ENCODE measurements at places on chromosomes 6 and 20.

- peak; percentile 61 for DNase-seq
Measured at GRCh38 chr6:36692220-36692619, 5.4 kb upstream of the RAB44 start.

DNA sequence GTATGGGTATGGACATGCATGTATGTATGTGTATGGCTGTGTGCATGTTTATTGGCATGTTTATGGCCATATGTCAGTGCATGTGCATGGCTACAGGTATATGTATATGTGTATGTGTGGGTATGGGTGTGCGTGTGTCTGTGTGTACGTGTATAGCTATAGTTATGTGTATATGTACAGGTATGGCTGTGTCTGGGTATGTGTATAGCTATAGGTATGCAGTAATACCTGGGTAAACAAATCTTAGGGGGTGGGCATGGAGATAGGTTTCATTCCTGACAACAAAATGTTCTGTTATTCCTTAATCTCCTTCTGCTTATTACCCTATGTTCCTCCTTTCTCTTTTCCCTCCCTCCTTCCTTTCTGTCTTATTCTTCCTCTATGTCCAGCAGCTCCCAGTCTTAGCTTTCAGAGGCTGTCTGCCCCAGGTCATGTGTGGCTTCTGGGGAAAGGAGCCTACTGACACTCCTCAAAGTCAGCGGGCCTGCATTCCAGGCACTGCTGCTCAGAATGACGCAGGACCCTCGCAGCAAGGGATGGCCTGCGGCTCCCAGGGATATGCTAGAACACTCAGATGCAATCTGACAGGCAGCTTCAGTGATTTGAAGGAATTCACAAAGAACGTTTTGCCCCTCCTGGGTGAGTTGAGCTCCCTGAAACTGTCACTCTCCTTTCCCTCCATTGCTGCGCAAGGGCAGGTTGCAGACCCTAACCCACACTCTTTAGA, 139.3 kb upstream of the PHACTR1 start:
- DNase-seq: no peak

DNA sequence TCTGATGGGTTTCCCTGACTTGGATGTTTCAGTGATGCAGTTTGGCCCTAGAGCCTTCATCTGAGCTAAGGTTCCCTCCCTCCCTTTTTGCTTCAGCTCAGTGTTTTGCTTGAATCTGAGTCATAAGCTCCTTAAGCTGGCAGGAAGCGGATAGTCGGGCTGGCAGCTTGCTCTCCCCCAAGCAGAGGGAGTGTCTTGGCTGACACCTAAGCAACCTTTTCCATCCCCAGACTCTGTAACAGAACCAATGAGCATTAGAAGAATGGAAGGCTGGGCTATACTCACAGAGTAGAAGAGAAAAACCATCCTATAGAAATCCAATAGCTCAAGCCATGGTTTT, 98.3 kb downstream of the HAO1 start:
- no peak for DNase-seq

DNA sequence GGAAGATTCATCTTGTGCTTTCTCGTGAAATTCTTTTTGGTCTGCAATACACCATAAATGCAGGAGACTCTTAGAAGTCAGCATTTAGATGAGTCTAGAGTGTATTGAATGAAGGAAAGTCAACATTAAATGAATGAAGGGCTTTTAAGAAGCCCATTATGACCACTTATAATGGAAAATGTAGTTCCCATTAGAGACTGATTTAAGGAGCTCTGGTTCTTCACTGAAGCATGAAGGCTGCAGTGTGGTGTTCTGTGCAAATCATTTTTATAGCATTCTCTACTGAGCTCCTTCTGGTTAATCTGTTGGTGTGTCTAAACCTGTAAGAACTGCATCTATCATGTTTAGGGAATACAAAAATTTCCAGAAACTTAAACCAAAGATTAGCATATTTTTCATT, 19.7 kb downstream of the NCOA7 start:
- DNase-seq: no peak

- peak; percentile 82 for DNase-seq
Measured at GRCh38 chr20:44388466-44389023, 33.0 kb downstream of the HNF4A start.

GRCh38 chr6:150036081-150036480, 10.7 kb upstream of the RAET1L start:
- no peak for DNase-seq

- peak; percentile 97 for DNase-seq
Measured at GRCh38 chr20:3045816-3046676, at the start of gene MRPS26. MRPS26 (plus strand) TSS chr20:3046052; CDS start chr20:3046069, 17 bp downstream.

DNA sequence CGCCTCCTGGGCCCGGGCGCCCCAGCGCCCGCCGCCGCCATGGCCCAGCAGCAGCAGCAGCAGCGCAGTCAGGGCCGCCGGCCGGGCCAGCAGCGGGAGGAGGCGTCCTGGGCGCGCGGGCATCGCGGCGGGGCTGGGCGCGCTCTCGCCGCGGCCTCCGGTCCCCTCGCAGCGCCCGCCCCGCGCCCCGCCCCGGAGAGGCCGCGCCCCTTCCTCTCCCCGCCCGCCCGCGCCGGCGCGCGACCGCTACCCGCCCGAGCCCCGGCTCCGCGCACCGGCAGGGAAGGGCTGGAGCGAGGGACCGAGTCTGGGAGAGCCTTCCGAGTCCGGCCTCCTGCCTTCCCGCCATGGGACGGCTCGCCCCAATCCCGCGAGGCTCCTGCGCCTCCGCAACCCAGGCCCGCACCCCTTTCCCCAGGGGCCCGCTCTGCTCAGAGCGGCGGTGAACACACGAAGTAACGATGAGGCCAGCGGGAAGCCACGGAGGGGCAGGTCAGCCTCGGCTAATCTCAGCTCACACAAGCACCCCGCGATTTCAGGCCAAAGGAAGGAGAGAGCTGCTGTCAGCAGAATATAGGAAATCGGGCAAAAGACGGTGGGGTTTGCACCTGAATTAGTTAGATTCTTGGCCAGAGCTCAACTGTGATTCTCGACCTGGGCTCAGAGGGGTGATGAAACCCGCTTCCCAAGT, at the start of gene TXNDC5:
TSS of gene TXNDC5 (minus strand) at position 135 of the 691 bp plus-strand sequence. CDS start at position 123, 12 bp downstream.
- DNase-seq: peak; percentile 93

GRCh38 chr6:12801141-12801540, 84.6 kb downstream of the PHACTR1 start:
- DNase-seq: no peak

DNA sequence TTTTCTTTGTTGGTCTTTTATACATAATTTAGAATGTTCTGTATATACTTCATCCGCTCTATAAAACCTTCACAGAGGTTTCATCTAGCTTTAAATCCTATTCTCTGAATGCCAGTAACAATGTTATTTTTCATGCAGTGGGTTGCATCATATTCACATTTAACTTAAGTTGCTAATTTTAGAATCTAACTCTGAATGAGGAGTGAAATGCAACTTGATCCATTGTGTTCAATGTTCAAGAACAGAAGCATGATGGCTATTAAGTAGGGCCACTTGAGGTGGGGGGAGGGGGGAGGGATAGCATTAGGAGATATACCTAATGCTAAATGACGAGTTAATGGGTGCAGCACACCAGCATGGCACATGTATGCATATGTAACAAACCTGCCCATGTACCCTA, 224.5 kb downstream of the NKAIN2 start:
- no peak for DNase-seq

DNA sequence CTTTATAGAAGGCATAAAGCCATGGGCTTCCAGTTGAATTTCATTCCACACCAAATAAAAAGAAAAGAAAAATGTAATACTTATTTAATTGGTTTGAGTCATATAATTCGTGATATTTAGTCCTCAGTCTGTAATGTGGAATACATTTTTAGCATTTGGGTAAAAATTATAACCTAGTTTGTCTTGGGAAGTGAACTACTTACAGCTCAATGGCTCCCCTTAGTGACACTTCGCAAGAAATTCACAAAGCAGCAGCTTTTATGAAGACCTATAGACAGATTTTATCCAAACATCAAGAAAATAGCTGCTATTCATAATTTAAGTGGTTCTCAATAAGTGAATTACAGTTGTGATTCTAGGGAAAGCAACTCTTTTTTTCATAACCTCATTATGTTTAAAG, 72.1 kb downstream of the RSPO3 start:
- DNase-seq: no peak

DNA sequence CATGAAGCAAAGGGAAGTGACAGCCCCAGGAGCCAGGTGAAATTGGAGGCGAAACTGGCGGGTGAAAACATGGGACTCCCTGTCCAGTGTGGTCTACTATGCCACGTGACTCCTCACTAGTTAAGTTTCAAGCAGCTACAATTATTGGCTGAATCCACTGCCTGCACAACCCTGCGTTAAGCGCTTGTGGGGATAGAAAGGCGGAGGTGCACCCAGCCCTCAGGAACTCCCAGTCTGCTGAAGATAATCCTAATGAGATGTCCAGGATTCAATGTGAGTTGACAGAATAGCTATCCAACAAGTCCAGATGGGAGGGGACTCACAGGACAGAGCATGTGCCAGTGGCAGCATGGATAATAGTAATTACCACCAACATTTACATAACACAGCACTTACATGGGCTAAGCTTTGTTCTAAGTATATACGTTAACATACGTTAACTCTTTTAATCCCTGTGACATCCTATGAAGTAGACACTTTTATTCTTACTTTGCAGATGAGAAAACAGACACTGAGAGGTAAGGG, 1.8 kb downstream of the MOCS1 start:
- no peak for DNase-seq

- DNase-seq: no peak
Measured at GRCh38 chr20:54133434-54134427, 40.1 kb downstream of the CYP24A1 start.

DNA sequence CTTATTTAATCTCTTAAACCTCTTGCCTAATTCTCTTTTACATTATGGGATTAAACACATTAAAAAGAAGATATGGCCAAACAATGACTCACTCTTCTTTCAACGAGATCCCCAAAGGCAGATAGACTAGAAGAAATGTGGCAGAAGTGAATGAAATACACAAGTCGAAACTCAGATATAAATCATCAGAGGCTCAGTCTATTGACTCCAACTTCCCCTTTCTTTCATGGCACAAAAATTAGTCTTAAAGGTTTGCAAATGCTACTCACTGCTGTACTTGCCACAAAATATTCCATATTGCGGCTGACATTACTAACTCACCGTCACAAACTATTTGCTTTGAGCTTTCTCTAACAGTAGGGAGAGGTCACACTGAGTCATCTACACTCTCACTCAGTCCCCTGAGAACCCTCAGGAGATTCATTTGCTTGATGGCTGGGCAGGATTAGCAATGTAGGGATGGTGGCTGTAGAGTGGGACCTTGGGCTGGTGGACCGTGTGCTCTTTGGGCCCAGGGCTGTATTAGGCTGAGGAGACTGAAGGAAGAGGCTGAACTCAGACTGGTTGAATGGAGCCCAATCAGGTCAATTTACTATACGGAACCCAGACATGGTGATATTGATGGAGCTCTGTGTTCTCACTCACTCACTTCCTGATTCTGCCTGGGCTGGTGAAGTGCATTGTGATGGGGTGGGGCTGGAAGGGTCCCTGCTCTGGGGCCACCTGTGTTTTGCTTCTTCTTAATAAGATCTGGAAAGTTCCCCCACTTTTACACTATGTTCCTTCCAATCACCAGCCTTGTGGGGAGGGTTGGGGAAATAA, 42.8 kb upstream of the UBR2 start:
- DNase-seq: no peak

DNA sequence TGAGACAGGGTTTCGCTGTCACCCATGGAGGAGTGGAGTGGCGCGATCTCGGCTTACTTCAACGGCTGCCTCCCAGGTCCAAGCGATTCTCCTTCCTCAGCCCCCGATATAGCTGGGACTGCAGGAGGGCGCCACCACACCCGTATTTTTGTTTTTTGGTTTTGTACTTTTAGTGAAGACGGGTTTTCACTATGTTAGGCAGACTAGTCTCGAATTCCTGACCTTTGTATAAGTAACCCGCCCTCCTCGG, 115.4 kb upstream of the BTN3A2 start:
- no peak for DNase-seq

- DNase-seq: no peak
Measured at GRCh38 chr6:7132398-7133035, 24.8 kb downstream of the RREB1 start.

- DNase-seq: no peak
Measured at GRCh38 chr6:34457742-34458735, 7.8 kb upstream of the PACSIN1 start.

GRCh38 chr20:24535941-24536730, 66.7 kb downstream of the SYNDIG1 start:
- no peak for DNase-seq

DNA sequence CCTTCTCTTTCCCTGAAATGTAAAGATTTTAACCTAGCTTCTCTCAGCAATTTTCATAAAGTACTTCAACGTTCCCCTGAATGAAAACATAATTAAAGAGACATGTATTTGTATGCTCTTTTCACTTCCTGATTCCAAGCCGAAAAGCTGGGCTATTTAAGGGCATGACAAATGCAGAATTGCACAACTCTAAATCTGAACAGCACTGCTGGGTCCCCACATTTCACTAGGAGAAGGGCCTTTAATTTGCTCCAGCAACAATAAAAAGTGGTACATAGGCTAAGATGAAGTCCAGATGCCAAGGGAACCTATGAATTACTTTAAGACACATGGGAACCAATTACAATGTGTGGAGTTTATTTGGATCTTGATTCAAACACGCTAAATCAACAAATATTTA, 42.0 kb downstream of the IRAK1BP1 start:
- no peak for DNase-seq

DNA sequence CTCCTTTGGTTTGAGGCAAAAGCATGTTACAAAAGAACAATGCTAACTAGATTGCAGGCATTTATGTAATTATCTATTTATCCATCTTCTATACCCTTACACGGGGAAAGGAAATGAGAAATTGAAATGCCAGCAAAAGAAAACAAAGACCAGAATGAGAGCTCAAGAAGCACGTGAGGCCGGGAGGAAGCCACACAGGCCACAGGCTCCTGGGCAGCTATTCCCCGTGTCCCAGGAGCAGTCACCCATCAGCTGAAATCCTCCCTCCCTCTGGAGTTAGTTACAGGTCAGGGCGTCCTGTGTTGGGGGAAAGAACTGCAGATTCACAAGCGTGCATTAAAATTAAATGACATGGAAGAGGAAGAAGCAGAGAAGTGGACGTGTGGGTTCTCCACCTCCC, 64.7 kb upstream of the RPS6KA2 start:
- peak; percentile 1 for DNase-seq

DNA sequence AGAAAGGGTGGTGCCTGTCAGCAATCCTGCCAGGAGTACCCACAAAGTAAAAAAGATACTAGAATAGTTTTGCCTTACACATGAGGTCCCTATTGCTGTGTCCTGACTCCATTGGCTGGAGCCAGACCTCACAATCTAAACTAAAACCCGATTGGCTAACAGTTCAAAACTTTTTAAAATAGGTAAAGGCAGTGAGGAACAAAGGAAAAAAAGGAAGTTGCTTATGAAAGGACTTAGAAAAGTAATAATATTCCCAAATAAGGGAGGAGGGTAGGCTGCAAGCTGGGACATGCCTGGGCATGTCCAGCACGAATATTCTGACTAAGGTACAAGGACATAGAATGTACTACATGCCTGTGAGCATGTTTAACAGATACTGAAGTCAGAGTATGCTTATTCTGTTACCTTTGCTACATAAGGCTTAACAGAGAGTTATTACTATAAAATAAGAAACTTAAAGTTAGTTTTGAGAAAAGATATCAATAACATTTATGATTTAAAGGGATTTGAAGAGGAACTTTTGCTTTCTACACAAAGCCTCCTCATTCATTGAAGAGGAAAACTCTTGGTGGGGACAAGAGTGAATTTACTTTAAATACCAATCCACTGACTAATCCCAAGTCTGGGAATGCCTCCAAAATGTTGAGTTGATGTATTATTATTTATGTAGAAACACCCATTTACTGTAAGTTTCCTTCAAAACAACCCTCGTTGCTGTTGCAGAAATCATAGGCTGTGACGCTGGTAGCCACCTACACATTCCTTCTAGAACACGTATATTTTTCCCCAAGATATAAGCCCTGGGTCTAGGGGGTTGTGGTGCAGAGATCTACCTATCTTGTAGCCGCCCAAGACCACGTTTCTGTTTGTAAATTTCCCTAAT, 8.2 kb upstream of the MTHFD1L start:
- DNase-seq: no peak
